ENCODE measurements at places on chromosomes 12 and 14.

DNA sequence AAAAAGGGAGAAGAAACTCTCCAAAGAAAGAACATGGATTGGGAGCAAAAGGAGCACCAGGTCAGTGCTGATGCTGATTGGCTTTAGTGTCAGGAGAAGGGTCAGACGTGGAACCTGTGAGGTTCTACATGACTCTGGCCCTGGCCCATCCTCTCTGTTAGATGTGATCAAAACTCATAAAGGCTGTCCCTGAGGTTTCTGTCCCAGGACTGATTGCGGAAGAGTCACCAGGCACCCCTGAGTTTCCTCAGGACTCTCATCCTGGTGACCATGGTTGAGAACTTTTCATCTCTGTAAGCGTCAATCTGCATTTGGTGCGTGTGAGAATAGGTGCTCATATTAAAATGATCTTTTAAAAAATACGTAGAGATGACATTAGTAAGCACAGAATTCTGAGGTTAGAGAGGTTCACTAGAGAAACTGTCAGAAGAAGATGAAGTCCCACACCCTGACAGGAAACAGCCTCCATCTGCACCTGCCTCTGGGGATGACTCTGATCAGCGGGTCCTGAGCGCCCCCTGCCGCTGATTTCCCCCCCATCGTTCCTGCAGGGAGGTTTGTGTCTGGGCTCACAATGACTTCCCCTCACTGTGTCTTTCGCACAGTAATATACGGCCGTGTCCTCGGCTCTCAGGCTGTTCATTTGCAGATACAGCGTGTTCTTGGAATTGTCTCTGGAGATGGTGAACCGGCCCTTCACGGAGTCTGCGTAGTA lies 741.8 kb downstream of the TMEM121 start:
- DNase-seq = no peak

GRCh38 chr14:33475623-33476022 lies 475.3 kb downstream of the EGLN3 start:
- DNase-seq = no peak

- no peak for DNase-seq
These were observed 280.6 kb upstream of the SFSWAP start for GRCh38 chr12:131430158-131430742.

- DNase-seq = no peak
These were observed 11.2 kb downstream of the KCNH3 start for GRCh38 chr12:49549735-49550692.

DNA sequence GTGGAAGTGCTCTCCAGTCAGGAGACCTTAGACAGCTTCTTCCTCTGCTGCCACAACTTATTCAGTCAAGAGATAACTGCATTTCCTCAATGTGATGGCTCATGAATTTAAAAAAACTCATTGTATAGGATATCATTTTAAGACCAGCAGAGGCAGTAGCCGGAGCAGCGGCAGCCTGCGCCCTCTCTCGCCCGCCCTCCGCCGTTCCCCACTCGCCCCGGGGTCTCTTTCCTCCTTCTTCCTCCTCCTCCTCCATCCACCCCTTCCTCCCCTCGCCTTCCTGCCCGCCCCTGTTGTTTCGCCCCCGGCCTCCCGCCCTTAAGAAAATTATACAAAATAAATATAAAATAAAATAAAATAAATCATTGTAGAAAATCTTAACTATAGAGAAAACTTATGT lies 687.6 kb downstream of the FLRT2 start:
- DNase-seq = no peak

GRCh38 chr12:12757121-12757520 lies 28.3 kb upstream of the APOLD1 start:
- DNase-seq = no peak

- no peak for DNase-seq
These were observed 22.5 kb upstream of the SLC6A12 start for GRCh38 chr12:236445-236844.

- DNase-seq = no peak
These were observed 10.1 kb downstream of the L2HGDH start for GRCh38 chr14:50301914-50302313.

GRCh38 chr14:34199585-34199984 lies 248.7 kb upstream of the EGLN3 start:
- DNase-seq = no peak

- no peak for DNase-seq
These were observed 342.3 kb downstream of the PDZRN4 start for GRCh38 chr12:41530441-41530840.

DNA sequence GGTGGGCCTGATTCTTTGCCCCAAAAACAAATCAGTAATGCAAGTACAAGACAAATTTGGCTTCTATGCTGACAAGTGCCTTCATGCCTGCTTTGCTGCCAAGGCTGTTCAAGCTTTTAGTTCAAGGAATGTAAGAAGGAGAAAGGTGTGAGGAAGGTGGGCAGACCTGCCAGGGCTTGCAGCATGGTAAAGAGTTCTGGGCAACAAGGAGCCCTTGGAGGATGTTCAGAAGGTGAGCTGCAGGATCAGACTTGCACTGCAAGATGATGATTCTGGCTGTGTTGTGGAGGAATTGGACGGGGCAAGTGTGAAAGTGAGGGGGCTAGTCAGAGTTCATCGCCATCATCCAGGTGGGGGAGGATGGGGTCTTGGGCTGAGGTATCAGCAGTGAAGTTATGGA lies 167.9 kb downstream of the NUAK1 start:
- DNase-seq = no peak

DNA sequence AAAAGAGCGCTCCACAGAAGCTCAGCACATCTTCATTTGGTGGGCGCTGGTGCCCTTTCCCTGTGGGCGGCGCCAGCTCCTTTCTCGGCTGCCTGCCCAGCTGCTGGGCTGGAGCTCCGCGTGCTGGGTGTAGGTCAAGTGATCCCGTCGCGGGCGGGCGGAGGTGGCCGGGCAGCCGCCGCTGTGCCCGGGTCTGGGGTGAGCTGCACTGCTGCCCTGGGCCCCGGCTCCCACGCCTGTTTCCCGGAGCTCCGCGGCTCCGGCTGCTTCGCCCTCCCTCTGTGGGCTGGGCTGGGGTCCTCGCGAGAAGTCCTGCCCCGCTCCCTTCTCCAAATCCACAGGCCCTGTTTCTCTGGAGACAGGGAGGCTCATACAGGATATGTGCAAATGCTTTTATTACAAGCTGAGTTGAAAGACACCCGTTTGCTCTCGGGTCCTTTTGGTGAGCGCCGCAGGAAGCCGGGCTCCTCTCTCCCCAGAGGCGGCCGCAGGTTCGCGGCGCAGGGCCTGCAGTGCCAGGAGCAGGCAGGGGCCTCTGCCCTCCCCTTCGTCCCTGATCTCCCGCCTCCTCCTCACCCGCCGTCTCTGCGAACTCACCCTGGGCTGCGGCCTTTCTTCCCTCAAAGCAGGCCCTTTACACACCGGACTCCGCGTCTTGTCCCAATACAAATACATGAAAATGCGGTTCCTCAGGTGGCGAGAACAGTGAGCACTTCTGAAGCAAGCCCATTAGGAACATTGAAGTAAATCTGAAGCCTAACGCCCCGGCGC lies 67.8 kb upstream of the CAPRIN2 start:
- no peak for DNase-seq

DNA sequence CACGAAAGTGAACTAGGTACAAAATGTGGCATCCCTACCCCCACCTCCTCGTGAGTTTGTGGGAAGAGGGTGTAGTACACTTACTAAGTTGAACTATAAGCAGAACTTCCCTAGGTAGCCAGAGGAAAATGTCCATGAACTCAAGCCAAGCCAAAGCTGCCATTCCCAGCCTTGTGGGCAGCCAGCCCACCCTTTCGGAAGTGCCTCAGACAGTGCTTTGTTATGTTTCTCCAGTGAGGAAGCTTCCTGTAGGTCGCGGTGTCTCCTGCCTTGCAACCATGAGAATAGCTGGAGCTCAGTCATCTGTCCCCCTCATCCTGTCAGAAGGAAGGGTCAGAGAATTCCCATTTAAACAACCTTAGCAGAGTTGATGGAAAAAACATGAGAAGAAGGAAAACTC lies 266.9 kb downstream of the DUSP6 start:
- DNase-seq = no peak

- DNase-seq = no peak
These were observed 210.6 kb downstream of the SLC6A15 start for GRCh38 chr12:84702001-84702400.

DNA sequence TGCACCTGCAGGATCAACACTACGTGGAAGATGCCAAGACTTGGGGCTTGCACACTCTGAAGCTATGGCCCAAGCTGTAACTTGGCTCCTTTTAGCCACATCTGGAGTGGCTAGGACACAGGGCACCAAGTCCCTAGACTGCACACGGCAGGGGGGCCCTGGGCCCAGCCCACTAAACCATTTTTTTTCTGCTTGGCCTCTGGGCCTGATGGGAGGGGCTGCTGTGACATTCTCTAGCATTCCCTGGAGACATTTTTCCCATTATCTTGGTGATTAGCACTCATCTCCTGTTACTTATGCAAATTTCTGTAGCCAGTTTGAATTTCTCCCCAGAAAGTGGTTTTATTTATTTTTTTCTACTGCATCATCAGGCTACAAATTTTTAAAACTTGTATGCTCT lies 1080.7 kb downstream of the LRFN5 start:
- no peak for DNase-seq

GRCh38 chr12:11880381-11880780 lies 190.4 kb upstream of the BCL2L14 start:
- no peak for DNase-seq

- DNase-seq = no peak
These were observed 124.8 kb downstream of the TMTC3 start for GRCh38 chr12:88266806-88267360.

DNA sequence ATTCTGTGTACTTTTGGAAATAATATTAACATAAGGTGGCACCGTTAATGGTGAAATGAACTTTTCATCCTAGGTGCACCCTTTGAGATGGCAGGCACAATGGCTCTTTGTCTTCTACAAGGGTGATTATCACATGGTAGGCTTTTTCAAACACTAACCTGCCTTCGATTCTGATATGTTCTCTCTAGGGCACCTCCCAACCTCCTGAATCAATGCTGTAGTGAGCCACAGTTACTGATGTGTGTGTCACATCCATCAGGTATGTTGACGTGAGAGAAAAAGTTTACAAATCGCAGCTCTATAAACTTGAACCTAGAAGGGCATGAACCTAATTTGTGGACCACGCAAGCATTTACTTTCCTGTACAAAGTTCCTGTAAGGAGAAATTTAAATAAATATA lies 25.4 kb downstream of the PDE3A start:
- DNase-seq = no peak

DNA sequence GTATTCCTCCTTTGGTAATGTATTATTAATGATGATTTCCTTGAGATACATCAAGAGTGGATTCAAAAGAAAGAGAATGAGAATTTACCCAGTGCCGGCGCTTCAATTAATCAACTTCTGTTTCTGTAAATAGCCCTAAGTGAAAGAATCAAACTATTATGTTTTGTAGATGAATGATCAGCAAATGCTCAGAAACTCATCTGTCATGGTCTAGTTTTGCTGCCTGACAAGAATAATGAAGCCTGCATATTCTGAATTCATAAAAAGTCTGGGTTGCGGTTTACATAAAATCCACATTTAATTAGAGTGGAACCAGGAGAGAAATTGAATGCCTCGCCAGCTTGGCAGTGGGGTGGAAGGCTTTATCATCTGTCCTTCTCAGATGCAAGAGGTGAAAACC lies 325.3 kb downstream of the GALC start:
- DNase-seq = no peak

- no peak for DNase-seq
These were observed 1808.9 kb upstream of the SEL1L start for GRCh38 chr14:83342590-83342989.

DNA sequence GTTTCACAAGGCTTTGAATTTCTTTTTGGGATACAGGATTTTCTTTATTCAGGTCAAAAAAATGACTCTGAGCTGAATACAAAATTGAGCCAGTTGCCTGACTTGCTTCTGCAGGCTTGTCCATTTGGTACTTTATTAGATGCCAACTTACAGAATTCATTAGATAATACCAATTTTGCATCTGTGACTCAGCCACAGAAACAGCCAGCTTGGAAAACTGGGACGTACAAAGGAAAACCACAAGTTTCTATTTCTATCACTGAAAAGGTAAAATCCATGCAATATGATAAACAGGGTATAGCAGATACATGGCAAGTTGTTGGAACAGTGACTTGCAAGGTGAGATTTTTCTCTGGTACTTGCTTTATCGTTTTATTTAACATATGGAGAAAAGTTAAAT lies 5.8 kb downstream of the AP5M1 start:
- no peak for DNase-seq

GRCh38 chr14:52283099-52283498 lies 15.6 kb downstream of the PTGDR start:
- DNase-seq = no peak

DNA sequence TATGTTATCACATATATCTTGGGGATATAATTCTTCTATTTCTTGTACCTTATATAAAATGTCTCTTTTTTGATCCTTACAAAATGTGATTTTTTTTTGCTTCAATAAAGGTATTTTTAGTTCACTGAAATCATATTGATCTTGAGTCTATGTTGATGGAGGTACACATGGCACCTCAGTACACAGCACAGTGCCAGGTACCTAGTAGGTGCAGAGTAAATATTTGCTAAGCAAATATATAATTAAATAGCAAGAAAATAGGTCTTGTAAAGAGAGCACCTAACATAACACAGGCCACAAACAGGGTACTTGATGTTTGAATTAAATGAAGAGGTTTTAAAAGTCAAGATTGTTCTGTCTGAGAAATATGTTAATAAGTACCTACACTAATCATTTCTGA lies 69.7 kb downstream of the CIT start:
- no peak for DNase-seq

DNA sequence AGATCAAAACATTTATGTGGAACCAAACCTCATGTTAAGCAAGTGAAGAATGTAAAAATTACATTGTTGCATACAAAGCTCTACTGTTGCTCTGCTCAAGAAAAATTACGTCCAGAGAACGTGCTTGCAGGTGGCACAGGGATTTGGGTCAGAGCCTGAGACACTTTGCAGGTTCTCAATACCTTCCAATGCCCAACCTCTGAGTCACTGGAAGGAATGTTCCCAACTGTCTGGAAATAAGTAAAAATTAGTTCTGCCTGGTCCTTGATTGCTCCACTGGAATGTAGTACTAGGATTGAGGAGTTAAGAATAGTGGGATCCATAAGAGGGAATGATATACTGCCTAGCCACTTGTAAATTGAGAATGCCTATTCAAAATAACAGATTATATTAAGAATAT lies 2.8 kb upstream of the IFNG start:
- DNase-seq = no peak

GRCh38 chr12:59149995-59150642 lies 229.8 kb upstream of the LRIG3 start:
- DNase-seq = no peak

DNA sequence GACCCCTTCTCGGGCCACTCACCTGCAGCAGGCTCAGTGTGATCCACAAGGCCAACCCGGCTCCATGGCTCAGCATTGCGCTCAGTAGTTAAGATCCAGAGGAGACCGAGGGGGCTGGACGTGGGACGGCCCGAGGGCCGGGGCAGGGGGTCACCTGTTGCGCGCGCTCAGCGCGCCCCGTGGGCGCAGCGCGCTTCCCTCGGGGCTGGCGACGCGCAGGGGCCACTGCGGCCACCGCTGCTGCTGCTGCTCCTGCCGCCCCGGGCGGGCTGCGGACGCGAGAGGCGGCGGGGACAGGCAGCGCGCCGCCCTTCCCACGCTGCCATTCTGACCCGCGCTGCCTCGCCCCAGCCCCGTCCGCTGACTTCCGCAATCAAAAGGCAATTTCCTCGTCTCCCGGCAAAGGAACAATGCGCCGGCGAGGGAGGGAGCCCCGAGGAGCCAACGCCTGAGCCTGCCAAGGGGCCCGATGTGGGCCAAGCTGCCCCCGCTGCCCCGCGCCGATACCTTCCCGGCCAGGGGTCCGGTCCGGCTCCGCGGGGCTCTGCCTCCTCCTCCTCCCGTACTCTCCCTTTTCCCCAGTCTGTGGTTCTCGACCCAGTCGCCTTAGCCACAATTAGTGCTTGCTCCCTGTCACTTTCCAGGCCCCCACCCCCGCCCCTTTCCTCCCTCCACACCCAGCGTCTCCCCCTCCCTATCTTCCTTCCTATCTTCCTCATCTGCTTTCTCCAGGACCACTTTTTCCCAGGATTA lies 27.3 kb downstream of the PTPRB start:
- no peak for DNase-seq
